ENCODE measurements at places on chromosomes 7 and 10.

- DNase-seq = no peak
Measured at GRCh38 chr10:85650791-85651496, 715.7 kb downstream of the GRID1 start.

- DNase-seq = no peak
Measured at GRCh38 chr10:58064714-58065528, 202.8 kb downstream of the IPMK start.

DNA sequence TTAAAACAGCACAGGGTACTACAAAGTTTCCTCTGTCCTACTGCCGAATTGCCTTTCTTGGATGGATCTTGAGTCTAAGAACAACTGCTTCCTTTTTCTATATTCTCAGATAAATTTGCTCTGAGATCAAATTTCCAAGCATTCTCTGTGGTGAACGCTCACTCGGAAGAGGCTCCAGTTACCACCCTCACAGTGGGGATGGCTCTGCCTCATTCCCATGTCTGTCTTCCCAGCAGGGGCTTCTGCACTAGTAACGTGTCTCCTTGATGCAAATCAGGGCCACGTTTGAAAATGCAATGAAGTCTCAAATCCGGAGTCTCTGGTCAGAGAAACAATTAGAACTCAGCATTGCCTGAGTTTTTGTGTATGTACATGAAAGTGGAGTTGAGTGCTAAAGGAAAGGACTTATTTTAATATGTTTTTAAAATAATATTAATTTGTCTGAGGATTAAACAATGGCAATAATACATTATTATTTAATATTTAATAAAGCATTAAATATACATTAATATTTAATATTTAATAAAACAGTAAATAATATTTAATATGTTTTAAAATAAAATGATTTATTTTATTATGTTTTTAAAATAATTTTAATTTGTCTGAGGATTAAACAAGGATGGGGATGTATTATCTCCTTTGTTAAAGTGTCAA is 61.8 kb downstream of the INHBA start:
- no peak for DNase-seq

- no peak for DNase-seq
Measured at GRCh38 chr7:90178679-90179278, 24.5 kb downstream of the STEAP1 start.

DNA sequence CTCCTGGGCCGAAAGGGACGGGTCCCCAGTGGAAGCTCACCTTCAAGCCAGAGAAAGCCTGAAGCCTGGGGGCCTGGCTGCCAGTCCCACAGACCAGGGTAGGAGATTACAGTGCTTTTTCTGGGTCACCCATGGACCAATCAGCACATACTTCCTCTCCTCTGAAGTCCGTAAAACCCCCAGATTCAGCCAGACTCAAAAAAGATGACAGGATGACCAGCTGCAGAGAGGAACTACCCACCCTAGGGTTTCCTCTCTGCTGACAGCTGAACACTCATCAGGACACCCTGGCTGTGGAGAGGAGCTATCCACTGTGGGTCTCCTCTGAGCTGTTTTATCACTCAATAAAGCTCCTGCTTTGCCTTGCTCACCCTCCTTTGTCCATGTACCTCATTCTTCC is 78.0 kb downstream of the SAMD9 start:
- DNase-seq = no peak

DNA sequence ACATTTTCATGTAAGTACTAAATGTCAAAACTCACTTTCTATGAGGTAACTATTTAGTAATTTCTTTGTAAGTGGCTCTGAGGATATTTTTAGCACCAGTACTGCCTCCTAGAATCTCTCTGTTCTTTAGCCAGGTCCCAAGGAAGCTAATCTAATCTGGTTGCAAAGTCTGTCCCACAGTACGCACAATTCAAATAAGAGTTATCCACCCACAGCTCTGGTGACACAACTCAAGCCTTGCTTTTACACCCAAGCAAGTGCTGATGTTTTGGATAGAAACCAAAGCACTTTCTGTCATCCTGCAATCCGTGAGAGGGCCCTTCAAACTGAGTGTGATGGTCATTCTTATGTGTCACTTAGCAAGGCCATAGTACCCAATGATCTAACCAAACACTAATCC is 14.5 kb downstream of the GIMAP5 start:
- DNase-seq = no peak

DNA sequence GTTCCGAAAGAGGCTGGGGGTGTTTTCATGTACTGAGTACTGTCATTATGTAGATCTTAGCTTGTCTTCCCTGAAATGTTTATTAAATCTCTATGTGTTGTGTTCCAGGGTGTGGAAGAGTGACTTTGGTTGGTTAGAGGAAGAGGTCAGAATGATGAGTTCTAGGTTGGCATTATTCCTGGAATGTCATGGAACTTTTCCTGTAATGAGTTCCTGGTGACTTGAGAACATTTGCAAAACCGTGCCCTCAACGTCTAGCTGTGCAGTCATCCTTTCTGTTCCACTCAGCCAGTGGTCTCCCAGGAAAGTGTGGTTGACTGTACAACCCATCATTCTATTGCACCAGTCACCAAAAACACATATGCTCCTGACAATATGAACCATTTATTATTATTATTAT is 129.6 kb downstream of the BICC1 start:
- DNase-seq = no peak

DNA sequence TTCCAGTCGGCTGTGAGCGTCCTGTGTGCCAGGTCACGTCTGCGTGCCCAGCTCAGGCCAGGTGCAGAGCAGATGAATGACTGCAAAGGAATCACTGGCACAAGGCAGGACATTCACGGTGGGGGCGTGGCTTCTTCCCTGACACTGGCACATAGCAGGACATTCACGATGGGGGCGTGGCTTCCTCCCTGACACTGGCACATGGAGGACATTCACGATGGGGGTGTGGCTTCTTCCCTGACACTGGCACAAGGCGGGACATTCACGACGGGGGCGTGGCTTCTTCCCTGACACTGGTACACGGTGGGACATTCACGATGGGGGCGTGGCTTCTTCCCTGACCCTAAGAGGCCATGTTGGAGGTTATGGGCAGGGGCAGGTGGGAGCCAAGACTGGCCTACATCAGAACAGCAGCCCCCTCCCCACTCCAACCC is 64.3 kb downstream of the MYL10 start:
- DNase-seq = no peak

- DNase-seq = no peak
Measured at GRCh38 chr7:131882321-131882720, 325.9 kb upstream of the PODXL start.

GRCh38 chr7:30908681-30909080 is 3.0 kb upstream of the AQP1 start:
- no peak for DNase-seq

DNA sequence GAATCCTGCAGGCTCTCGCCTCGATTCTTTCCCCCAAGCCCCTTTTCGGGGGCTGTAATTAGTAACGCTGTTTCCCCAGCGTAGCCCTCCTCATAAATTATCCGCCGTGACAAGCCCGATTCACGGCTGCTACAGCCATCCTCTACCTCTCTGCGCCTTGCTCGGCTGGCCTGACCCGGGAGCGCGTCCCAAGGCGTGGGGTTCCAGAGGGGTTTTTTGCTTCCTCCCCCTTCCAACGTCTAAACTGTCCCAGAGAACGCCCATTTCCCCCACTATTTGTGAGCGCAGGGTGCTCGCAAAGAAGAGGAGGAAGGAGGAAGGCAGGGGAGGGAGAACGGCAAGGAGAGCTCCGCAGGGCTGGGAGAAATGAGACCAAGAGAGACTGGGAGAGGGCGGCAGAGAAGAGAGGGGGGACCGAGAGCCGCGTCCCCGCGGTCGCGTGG is 880 bp downstream of the HOXA5 start:
- DNase-seq = no peak

- DNase-seq = no peak
Measured at GRCh38 chr10:123666318-123667236, at the start of gene GPR26. TSS of gene GPR26 (plus strand) at chr10:123666355. CDS start at chr10:123666408, 53 bp downstream.

DNA sequence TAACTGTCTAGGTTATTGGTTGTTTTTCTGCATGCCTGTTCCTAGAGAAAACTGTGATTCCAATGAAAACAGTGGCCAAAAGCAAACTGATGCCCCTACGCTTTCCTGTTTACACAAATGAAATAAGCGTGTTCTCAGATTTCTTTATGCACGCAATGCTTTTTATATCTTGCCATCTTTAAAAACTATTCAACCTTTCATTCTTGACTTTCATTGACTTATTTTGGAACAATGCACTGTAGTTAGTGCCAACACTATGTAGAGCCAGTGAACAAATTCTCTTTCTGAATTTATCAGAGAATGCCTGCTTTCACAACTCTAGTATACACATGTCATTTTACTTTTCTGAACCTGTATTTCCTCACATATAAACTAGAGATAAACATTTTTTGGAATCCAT is 86.6 kb downstream of the CABCOCO1 start:
- no peak for DNase-seq

DNA sequence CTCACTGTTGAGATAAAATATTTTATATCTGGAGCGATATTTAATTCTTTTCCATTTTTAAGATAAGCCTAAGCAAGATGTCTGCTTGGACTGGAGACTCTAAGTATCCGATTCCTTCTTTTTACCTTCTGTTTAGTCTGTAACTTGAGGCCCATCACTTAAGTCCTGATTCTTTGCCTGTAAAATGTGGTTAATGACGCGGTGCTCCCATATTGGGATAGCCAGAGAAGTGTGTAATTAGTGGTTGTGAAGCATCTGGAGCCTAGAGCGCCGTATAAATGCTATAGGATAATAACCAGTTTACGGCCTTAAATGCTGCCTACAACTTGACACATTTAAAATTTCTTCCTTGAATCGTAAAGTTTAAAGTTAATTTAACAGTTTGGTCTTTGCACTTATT is 132.9 kb downstream of the CHN2 start:
- no peak for DNase-seq

DNA sequence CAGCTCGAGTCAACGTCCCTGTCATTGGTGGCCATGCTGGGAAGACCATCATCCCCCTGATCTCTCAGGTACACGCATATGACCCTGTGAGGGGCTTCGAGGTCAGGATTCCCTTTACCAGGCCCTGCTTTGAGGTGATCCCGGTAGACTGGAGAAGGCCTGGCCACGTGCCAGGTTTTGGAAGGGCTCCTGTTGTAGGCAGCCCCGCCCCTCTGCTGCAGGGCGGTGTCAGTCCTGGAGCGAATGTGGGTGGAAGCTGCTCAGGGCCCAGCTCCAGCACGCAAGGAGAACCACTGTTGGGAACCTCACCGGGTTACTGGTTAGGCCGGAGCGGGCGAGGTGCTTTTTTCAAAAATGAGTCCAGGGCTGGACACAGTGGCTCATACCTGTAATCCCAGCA is 15.6 kb downstream of the MDH2 start:
- DNase-seq = no peak

DNA sequence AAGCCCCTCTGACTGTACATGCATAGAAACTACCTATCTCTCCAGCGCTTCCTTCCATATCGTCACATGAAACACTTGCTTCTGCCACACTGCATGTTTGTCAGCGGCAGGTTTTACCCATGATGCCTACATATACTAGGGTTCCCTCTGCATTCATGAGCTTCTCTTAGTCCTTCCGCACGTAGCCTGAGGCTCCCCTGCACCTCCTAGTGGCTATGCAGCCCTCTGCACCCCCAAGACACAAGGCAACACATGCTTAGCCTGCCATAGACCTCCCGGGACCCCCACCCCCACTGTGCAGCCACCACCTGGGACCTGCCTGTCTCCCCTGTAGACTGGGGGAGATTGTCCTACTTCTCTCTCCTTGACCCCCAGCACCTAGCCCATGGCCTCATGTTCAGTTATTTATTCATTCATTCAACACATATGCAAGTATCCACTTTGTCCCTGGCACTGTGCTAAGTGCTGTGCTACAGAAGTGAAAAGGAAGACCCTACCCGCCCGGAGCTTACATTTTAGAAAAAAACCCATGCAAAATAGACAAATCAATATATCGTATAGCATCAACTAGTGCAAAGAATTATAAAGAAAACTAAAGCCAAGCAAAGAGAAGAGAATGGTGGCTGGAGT is 23.5 kb downstream of the TMEM273 start:
- DNase-seq = no peak

- no peak for DNase-seq
Measured at GRCh38 chr7:39637963-39638485, 14.7 kb downstream of the RALA start.

DNA sequence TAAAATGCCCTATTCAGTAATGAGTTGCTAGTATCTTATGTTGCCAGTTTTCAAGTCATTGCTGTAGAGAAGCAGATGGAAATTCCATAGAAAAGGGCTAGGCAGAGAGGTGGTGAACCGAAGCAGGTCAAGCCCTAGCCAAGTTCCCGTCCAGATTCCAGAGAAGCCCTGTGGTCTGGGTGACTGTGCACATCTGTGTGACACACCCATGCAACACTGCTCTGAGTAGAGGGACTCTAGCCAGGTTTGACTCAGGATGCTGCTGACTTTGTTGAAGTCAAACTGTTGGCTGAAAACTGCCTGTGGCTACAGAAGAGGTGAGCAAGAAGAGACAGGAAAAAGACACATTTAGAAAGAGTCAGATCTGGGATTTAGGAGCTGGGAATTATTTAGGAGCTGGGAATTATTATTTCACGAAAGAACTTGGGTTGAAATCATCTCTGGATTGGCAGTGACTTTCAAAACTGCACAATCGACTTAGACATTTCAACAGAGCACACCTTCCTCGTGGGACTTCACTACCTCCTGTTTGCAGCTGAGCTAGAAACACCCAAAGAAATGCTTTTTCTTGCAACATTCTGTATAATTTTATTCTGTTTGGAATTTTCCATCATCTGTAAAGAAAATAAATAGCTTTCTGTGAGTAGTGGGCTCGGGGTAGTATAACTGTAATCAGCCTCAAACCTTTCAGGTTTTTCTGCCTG is 149.1 kb upstream of the PRKCQ start:
- DNase-seq = no peak

DNA sequence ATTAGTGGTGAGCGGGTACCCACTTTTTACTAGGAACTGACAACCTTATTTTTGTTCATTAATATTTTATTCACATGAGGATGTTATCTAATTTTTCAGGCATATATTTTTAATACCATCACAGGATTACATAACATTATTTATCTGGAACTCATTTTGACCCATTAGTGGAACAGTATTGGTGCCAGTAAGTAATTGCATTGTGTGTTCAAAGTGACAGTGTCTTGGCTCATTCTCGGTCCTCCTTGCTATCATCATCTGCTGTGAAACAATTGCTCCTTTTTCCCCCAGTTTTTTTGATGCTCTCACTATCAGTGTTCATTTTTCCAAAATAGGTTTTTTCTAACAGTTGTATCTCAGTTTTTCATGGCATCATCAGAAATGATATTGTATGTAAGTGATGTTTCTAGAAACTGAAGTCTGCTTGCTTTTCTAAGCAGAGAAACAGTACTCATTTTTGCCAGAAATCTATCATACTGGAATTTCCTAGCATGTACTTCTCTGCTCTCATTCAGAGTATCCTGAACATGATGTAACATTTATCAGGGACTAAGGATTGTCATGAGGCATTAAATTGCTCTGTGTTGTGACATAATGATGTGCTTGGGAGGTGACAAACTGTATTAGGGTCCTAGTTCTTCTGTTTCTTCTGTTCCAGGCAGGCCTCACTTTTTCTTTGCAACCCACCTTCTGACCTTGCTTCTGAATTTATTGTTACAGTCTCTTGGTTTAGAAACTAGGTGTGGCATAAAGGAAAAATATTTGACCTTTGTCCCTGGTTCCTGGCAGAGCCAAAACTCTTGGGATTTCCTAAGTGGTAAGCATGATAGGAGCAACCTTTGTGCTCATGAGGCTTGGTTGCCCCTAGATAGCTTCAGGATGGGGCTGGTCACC is 4.2 kb downstream of the NUB1 start:
- DNase-seq = no peak

Measured in activated CD8-positive, alpha-beta memory T cell treated with anti-CD3 and anti-CD28 coated beads for 1 hour (primary cell).